Chondrocyte (in vitro differentiated cells): ENCODE measurements at places on chromosomes 4 and X.

- peak; percentile 99 for DNase-seq
These were observed at the start of gene PAPSS1 for GRCh38 chr4:107719922-107720722. TSS of gene PAPSS1 (minus strand) at chr4:107720234. CDS start at chr4:107720179, 55 bp downstream.

DNA sequence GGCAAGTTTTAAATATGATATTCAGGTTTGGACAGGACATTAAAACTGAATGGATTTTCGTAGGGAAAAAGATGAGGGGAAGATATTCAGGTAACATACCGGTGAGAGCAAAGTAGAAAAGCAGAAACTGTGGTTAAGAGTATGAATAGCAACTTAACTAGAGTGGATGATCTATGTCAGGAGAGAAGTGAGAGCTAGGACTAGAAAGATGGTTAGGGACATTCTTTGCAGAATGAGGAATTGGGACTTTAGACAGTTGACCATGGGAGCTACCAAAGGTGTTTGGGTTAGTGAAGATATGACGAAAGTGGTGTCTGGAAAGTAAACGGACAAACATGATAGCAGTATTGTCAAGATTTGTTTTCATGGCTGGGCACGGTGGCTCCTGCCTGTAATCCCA is 45.2 kb downstream of the ANXA5 start:
- DNase-seq, result no peak

GRCh38 chr4:153114771-153115321 is 89.4 kb upstream of the TRIM2 start:
- DNase-seq, result no peak

GRCh38 chr4:152556283-152556682 is 20.4 kb upstream of the FBXW7 start:
- no peak for DNase-seq

GRCh38 chr4:161991811-161992210 is 172.0 kb downstream of the FSTL5 start:
- no peak for DNase-seq

DNA sequence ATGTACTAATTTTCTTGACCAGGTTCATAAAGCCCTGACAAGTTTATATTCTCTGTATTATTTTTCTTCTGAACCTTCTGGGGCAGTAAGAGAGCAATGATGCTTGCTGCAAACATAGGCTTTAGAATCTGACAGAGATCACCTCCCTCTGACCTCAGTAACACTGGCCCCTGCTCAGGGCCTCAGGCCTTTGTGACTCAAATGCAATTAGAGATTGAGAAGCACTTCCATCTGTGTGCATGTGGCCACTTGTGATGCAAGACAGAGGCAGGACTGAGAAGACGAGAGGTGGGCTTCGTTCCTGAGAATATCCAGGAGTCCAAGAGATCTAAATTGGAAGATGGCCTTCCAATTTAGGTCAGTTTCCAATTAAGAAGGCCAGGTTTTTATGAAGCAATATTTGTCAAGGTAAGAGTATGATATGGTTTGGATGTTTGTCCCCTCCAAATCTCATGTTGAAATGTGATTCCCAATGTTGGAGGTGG is 82.8 kb upstream of the VEGFC start:
- no peak for DNase-seq

DNA sequence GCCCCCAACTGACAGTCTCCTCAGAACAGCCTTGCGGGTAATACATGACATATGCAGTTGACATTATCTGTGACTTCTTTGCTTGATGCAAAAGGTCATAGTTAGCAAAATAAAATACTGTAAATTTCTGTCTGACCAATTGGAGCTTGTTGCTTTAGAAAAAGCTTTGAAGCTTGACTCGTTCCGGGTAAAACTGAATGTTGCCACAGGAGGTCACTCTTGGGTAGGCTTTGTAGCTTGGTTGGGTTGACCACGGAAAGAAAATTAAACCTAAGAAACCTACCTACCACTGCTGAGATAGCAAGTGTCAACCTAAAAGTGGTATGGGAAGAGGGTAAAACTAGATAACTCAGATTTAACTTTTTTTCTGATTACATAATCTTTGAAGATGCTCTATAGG is 23.2 kb downstream of the PRPS2 start:
- DNase-seq, result no peak

DNA sequence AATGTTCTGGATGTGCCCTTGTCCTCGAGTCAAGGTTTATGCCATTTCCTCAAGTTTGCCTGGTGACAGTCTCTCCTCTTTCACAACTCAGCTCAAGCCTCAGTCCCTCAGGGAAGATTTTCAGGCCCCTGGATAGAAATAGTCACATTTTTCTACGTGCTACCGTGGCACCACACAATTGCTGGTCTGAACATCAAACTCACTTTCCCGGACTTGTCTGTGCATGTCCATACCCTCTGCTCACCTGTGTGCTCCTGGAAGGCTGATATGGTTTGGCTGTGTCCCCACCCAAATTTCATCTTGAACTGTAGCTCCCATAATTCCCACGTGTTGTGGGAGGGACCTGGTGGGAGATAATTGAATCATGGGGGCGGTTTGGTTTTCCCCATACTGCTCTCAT is 129.7 kb downstream of the HS3ST1 start:
- DNase-seq, result no peak

DNA sequence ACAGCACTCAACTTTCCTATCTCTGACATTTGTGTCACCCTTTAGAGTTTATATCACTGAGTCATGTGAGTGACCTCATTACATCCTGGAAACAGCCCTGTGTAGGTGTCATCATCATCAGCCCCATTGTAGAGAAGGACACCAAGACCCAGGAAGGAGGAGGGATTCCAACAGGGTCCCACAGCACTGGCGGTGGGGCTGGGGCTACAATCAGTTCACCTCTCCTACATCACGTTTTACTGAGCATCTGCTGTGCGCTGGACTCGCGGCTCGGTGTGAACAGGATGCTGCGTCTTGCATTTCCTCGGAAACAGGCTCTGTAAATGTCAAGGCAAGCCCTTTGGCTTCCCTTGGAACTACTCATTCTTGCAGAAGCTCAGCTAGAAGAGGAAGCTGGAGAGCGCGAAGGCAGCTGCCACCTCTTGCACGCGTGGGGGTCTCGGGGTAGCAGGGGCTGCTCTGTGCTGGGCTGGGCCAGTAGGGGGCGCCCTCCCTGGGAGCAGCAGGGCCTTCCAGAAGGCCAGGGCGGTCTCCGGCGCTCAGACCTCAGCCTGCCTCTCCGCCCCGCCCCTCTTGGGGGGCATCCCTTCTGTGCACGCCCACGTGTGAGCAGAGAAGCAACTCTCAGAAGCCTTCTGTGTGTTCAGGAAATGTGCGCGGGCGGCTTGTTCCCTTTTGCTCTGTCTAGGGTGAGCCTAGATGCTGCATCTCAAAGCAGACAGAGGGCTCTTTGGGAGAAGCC is 29.0 kb downstream of the REELD1 start:
- DNase-seq, result no peak

GRCh38 chrX:44785652-44786051 is 58.2 kb upstream of the DUSP21 start:
- no peak for DNase-seq

DNA sequence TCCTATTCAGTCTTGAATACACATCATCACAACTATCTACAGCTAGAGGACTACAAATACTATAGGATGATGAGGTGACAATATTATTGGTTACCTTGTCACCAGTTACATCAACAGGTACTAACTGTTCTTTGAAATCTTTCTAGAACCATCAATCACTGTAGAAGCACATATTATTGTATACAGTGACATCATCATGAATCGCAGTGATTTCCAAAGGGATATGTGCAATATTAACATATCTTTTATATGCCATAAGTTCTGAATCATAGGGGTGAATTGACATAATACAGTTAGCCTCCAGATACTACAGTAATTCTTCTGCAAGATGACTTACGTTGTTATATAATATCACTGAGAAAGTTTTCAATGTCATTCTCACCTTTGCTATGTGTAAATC is 105.2 kb upstream of the HPGD start:
- DNase-seq, result no peak

DNA sequence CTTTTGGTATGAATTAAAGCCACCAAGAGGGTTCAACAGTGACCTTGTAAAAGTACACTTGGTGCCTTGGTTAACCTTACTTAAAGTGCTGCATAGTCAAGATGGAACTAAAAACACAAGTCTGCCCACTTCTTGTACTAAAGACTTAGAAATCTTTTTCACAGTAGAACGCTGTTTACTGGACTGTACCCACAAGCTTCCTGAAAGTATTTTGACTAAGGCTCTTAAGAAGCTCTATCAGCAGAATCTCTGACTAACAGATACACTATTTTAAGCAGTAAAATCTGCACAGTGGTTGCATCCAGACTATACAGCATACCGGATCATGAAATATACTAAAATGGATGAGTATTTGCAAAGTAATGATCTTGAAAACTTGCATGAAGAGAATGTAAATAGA is 7.2 kb downstream of the RAB28 start:
- no peak for DNase-seq

GRCh38 chr4:42954963-42955669 is 62.6 kb downstream of the GRXCR1 start:
- no peak for DNase-seq

GRCh38 chr4:176834531-176834930 is 41.8 kb upstream of the VEGFC start:
- no peak for DNase-seq

GRCh38 chr4:94244829-94245185 is 37.1 kb downstream of the SMARCAD1 start:
- DNase-seq, result no peak

- DNase-seq, result no peak
These were observed 53.0 kb downstream of the CHST7 start for GRCh38 chrX:46626566-46626965.

- DNase-seq, result no peak
These were observed 237.3 kb upstream of the TET2 start for GRCh38 chr4:104909376-104909775.

DNA sequence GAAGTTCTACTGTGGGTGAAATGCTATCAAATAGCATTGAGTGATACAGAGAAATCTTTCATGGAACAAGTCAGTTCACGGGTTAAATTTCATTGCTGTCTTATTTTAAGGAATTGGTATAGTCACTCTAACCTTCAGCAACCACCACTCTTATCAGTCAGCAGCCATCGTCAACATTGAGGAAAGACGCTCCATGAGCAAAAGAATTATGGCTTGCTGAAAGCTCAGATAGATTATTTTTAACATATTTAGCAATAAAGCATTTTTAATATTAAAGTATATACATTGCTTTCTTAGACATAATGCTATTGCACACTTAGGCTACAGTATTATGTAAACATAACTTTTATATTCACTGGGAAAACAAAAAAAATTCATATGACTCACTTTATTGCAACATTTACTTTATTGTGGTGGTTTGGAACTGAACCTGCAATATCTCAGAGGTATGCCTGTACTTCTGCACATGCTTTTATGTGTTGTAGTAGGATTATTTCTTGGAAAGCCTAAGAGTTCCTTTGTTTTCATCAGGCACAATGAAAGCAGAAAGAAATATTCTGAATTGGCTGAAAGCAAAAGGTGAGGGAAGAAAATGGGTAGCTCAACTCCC is 586.7 kb downstream of the GBA3 start:
- DNase-seq, result no peak

DNA sequence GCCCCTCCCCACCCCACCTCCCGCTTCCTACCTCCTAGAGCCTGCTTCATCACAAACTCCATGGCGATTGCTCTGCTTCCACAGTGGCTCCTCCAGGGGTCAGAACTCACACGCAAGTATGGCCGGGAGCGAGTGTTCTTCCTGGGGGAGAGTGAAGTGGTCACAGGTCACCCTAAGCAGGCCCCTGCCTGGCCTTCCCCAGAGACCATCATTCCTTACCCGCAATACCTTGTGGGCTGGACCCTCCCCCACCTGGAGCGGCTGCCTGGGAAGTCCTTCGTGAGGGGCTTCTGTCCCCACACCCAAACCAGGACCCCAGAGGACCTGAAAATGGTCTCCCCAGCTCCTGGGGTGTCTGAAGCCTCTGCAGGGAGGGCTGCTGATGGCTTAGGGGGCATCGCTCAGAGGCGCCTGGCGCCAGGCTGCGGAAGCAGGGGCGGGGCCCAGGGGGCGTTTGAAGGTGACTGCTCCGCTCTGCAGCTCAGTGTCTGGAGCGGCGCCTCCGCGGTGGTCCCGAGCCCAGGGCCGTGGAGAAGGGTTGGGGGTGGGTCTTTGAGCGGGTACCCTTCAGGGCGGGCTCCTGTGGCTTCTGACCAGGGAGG is 1.4 kb downstream of the CPLX1 start:
- DNase-seq, result no peak

- no peak for DNase-seq
These were observed 27.0 kb downstream of the PROM1 start for GRCh38 chr4:16056681-16057385.

DNA sequence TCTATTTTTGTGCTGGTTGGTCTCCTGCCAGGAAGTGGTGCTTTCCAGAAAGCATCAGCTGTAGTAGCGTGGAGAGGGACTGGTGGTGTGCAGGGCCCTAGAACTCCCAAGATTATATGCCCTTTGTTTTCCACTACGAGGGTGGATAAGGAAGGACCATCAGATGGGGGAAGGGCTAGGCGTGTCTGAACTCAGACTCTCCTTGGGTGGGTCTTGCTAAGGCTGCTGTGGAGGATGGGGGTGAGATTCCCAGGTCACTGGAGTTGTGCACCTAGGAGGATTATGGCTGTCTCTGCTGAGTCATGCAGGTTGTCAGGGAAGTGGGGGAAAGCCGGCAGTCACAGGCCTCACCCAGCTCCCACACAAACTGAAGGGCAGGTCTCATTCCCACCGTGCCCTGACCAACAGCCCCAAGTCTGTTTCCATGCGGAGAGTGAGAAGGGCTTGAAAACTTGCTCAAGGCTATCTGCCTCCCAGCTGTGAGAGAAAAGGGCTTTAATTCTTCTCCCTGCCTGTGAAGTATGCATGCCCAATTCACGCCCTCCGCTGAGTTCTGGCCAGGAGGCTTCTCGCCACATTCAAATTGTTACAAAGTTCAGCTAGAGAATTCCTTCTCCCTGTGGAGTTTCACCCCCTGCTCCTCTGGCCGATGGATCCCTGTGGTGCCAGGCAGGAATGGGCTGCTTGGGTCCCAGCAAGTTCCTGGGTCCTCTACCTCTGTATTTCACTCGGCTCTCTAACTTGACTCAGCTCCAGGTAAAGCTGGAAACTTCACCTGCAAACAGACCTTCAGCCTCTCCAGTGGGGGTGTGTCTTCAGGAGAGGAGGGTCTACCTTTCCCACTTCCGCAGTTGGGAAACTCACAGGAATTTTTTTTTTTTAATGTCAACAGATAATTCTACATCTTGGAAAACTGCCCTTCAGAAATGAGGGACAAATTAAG is 7.7 kb upstream of the CSTF2 start:
- no peak for DNase-seq

GRCh38 chrX:15790769-15791290 is 546 bp downstream of the ZRSR2 start:
- DNase-seq, result no peak

DNA sequence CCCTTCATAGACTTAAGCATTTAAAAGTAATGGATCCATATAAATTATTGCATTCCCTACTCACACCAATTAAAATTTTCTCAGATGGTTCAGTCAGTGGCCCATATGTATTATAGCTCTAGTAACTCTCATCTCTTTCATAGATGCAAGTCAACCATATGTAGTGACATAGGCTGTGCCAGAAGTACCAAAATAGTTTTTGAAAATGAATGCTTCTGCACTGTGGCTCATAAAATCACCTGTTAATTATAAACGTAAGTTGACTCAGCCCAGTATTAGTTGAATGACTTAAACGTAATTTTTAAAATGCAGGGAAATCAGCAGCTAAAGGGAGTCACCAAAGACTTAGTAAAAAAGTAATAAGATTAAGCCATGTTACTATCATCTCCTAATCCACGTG is 143.8 kb downstream of the PPARGC1A start:
- no peak for DNase-seq
